ENCODE measurements at places on chromosomes 3 and 15.

- DNase-seq = no peak
These were observed 27.6 kb downstream of the FAM3D start for GRCh38 chr3:58639001-58639400.

DNA sequence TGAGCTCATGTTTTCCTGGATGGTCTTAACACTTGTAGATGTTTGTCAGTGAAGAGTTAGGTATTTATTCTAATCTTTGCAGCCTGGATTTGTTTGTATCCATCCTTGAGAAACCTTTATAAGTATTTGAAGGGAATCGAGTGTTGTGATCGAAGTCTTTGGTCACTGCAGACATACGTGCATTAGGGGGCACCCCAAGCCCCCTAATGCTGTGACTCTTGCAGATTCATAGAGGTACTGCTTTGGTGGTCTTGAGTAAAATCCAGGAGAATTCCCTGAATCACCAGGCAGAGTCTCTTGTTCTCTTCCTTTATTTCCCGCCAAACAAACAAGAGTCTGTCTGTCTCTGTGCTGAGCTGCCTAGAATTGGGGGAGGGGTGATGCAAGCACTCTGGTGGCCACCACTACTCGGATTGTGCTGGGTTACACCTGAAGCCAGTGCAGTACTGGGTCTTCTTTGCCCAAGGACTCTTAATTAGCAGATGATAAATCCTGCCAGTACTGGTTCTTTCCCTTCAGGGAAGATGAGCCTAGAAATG lies 170.5 kb upstream of the POU1F1 start:
- no peak for DNase-seq

DNA sequence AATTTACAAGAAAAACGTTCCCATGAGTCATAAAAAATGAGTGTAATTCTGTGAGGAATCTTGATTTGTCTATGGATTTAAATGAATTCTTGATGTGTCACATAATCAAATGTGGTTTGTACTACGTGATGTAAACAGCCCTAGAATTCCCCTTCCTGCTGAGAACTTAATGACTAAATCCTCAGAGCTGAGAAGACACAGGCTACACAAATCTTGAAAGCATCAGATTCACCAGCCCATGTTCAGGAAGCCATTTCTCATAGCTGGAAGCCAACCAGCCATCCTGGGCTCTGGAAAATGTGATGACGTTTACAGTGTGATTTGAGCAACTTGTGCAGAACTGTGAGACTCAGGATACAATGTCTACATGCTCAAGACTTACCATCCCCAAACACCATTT lies 193.7 kb upstream of the MME start:
- no peak for DNase-seq

- DNase-seq = no peak
These were observed 19.4 kb upstream of the SLC41A3 start for GRCh38 chr3:126103121-126104027.

DNA sequence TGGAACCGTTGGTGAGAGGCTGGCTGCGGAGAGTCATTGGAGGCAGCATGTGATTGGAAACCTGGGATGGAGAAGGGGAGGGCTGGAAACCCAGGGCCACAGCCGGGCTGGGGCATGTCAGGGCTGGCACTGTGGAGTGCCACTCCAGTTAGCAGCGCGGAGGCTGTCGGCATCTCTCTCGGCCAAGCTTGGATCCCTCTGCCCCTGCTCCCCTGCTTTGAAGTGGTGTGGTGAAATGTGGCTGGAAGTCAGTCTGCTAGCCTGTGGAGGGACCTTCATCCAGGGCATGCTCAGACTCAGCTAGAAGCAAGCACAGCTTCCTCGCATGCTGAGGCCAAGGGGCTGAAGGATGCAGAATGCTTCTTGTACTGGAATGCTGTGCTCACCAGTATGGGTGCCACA lies 13.5 kb downstream of the SLCO3A1 start:
- DNase-seq = no peak

GRCh38 chr3:162643245-162643644 lies 1146.6 kb downstream of the OTOL1 start:
- no peak for DNase-seq

DNA sequence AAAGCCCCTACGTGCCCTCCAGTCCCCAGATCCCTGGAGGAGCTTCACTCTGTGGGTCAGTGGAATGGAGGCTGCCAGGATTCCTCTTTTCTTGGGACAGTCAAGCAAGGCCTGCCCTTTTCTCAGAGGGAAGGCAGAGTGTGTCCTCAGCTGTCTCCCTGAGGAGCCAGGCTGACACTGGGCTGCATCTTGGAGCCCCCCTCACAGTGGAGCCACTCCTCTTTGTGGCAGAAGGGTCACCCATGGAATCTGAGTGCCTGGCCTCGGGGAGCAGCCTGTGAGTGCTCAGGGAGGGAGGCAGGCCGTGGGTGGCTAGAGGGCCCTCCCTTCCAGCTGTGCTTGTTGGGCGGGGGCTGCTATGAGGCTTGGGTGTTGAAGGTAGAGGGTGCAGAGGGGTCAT lies 41.2 kb downstream of the BOC start:
- DNase-seq = no peak

DNA sequence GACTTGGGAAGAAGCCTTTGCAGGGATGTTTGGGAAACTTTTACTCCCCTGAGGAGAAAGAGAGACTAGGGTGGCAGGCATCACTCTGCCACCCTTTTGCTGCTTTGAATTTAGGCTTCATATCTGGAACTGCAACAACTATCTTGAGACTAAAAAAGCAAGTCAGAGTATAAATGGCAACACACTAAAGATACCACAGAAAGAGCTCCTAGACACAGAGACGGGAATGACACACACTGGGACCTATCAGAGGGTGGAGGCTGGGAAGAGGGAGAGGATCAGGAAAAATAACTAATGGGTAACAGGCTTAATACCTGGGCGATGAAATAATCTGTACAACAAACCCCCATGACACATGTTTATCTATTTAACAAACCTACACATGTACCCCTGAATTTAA lies 237.8 kb downstream of the FGF12 start:
- no peak for DNase-seq

DNA sequence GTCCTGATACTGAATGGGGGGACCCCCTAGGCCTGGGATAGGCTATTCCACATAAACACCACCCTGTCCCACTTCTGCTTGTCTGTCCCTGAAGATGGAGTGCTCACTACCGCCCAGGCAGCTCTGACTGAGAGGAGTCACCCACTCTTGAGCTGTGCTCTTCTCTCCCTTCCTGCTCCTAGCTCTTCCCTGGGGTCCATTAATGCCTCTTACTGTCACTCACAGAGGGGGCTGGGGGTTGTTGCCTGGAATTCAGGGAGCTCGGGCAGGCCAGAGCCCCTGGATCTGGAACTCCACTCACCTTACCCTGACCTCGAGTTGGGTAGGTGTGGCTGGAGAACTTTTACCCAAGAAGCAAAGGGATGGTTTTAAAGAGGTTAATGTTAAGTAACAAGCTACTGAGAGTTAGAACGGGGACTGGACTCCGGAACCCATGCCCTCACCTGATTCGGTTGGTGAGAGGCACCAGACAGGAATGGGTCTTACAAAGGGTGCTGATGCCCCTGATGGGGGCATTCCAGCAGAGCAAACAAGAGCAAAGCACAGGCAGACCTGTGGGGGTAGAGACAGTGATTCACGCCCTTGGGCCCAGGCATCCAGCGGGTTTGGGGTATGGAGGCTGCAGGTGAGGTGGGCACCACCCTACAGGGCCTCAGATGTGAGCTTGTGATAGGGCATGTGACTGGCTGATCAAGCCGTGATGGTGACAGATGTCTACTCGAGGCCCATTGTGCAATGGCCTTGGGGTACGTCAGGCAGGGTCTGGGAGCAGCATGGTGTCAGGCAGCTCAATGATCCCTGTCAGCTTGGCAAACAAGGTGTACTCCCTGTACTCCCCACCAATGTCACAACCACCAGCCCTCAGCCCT lies 5.4 kb downstream of the NBEAL2 start:
- DNase-seq = no peak

DNA sequence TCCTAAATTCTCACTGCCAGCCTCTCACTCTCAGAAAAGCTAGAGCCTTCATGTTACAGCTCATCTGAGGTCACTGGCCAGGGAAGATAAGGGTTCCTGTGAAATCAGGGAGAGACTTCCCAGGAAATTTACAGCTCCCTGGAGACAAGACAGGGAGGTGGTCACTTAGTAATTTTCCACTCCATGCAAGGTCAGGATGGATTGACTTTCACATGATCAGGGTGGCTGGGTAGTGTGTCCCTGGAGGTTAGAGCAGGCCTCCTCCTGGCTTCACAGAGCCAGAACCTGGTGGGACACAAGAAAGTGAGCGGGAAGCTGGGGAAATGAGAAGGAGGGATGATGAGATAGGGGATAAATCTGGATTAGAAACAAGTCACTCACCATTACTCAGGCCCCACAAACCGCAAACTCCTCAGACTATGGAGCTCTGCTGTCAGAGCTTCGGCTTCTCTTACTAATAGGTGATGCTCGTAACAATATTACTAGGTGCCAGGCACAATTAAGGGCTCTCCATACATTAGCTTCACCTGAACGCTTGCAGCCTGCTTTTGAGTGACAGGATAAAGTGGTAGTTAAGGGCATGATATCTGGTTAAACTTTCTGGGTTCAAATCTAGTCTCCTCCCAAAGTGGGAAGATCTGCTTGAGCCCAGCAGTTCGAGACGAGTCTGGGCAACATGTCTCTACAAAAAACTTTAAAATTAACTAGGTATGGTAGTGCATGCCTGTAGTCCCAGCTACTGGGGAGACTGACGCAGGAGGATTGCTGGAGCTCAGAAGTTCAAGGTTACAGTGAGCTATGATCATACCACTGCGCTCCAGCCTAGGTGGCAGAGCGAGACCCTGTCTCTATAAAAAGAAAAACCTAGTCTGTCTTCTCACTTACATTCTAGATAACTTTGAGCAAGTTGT lies 24.9 kb downstream of the DUOX2 start:
- DNase-seq = no peak

DNA sequence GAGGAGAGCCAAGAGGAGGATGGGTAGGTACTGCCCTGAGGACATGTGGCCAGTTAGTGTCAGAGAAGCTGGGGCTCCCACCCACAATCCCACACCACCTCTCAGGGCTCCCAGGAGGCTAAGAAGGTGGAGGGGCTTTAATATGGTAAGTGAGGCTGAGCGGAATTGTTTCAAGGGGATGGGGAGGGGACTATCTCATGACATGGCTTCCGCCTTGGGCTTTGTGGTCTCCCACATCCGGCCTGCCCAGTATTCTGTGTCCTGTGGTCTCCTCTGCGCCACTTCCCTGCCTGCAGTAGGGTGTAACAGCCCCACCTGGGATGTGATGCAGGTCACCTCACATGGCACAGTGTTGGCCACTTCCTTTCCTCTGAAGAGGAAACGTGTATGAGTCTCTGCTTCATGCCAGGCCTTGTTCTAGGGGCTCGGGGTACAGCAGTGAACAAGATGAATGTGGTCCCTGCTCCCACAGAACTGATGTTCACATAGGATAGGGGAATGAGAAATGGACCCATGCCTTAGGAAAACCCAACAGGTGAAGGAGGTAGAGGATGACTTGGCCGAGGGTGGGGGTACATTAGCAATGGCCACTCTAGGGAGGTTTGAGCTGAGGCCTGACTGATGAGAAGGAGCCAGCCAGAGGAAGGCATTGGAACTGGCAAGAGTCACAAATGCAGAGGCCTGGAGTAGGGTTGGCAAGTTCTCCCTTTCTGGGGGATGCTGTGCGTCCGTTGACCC lies 3.2 kb downstream of the NEIL1 start:
- no peak for DNase-seq

DNA sequence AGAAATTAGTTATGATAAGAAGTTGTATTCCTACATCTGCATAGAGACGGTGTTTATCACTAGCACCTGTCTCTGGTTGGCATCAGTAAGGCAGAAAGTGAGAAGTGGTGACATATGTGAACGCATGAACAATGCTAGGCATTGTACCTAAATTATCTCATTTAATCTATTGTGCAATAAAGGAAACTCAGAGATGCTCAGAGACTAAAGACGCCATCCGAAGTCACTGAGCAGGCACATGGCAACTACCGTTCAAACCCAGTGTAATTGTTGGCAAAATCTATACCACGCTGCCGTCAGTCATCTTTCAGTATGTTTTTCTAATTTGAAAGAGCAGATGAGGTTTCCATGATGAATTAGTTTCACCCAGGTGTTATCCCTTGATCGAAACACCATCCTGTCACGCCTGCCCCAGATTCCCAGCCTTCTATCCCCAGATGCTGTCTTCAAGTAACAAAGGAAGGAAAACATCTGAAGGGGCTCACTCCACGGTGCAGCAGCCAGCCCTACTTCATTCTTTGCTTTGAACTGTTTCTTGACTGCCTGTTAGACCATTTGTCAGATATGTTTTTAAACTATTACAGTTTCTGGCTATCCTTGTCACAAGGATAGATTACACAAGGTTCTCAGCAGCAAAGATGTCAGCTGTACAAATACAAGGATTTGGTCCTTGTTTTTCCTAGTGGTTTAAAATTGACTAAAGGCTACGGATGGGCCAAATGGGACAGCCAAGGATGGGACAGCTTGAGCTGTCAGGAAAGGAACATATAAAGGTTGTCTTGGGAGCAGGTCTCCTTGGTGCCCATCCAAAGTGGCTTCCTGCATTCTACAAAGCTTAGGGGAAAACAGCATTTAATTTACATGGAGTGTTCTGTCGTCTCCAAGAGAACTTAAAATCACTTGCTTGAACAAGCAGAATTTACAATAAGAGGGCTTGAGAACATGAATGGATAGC lies 99.1 kb downstream of the TMEM108 start:
- DNase-seq = no peak

DNA sequence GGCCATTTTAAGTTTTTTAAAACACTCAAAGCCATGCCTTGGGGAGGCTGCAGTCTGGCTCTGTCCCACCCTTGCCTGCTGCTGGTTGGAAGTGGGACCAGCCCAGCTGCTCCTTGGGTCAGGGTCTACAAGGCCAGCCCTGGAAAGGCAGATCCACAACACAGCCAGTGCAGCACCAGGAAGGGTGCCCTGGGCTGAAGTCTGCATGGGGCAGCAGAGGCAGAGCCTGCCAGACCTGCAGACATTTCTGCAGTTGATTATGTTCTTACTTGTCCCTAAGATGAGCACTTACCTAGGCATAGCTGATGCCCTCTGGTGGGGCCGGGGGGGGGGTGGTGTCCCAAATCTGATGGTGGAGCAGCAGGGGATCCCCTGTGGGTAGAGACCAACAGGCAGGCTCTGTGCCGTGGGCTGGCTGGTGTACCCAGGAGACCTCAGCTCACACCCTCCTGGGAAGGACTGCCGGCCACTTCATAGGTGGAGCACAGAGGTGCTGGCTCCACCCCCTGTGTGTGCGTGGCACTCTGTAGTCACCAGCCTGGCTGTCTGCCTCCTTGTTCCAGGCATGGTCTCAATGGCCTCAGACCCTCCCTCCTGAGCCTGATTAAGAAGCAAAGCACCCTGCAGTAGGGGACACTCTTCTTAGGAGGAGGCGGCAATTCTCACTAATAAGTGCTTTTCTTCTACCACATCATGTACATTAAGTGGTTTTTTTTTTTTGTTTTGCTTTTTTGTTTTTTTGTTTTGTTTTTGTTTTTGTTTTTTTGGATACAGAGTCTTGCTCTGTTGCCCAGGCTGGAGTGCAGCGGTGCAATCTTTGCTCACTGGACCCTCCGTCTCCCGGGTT lies 97.4 kb upstream of the KLF13 start:
- no peak for DNase-seq

DNA sequence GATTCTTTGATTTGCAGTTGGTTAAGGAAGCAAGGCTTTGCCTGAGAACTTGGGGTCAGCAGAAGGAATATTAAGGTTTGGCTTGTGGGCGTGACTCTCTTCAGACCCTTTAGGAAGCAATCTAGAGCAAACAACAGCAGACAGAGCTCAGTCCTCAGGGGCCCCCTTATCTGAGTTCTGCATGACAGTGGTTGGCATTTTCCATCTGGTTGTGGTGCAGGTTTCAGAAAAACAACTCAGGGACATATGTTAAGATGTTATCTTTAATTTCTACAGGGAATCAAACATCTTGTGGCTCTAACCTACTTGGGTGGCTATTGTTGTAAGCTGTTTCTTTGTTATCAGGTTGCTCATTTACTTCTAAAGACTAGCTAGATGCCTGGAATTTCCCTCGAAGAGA lies 141.4 kb downstream of the VPS8 start:
- no peak for DNase-seq
